ENCODE measurements at places on chromosomes 3 and 15.

GRCh38 chr3:32705232-32705631 lies 20.2 kb downstream of the CNOT10 start:
- DNase-seq = no peak

- DNase-seq = no peak
Measured at GRCh38 chr3:87136066-87136596, 91.0 kb upstream of the CHMP2B start.

- DNase-seq = no peak
Measured at GRCh38 chr3:59839810-59840515, 790.1 kb upstream of the CFAP20DC start.

DNA sequence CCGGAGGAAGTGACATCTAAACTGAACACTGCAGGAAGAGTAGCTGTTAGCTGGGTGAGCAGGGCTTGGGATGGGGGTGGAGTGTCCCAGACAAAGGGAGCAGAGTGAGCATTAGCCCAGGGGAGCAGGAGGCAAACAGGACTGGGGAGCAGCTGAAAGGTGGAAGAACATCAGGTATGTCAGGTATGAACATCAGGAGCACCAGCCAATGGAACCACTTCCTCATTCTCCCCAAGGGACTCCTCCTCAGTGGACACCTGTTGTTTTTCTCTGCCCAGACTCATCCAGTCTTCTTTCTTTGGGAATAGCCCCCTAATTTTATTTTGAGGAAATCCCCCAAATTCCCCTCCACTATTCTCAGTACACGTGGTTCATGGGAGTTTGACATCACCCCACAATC lies 107.7 kb upstream of the RAD18 start:
- DNase-seq = no peak

DNA sequence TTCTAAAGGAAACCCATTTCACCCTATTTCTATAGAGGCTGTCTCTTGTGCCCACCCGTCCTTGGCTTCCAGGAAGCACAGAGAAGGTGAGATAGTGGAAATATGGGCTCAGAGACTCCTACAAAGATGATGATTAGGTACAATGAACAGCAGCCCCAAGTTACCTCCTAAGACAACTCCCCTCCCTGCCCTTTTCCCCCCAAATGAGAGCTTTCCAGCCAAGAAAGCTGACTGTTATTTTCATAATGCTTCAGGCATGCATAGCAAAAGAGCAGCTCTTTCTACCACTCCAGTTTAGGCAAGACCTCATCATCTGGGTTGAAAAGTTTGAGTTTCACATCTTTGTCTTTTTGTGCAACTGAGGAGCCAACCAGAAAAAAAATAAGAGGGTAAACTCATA lies 248.8 kb upstream of the ADAMTS9 start:
- no peak for DNase-seq

DNA sequence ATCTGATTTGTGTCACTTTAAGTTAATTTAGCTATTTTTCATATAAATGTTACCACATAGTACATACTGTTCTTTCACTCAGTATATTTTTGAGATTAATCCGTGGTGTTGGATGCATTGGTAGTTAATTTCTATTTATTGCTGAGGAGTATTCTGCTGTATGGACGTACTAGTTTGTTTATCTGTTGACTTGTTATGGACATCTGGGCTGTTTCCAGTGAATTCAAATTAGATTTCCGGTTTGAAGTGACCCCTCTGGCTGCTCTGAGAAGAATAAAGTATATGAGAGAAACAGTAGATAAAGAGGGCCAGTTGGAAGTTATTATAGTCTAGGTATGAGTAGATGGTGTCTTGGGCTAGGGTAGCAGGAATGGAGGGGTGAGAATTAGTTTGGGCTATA lies 15.6 kb downstream of the KAT2B start:
- no peak for DNase-seq

DNA sequence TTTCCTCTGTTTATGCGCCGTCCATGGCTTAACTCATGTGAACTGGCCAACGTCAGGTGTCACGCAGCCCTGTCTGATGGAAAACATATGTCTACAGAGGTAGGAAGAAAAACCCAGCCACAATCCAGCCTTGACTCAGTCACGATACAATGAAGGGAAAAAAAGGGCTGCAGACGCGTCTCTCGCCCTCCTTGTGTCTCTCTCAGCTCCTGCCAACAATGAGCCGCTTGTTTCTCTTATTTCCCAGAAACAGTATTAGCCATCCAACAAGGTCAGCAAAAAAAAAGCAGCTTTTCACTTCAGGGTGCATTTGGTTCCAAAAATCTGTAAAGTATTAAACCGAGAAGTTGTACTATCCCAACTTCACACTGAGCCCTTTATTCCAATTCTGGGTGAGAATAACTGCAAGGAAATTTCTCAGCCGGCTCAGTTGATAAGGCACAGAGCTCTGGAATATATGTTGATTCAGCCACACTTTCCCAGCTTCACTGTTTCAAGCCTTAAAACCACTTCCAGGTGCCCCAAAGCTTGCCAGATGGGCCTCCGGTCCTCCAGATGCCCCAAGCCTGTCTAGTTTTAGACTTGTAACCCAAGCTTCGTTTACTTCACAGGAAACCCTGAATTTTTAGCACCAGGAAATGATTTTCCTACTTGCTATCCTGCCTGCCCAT lies 79.4 kb downstream of the TM4SF4 start:
- no peak for DNase-seq

DNA sequence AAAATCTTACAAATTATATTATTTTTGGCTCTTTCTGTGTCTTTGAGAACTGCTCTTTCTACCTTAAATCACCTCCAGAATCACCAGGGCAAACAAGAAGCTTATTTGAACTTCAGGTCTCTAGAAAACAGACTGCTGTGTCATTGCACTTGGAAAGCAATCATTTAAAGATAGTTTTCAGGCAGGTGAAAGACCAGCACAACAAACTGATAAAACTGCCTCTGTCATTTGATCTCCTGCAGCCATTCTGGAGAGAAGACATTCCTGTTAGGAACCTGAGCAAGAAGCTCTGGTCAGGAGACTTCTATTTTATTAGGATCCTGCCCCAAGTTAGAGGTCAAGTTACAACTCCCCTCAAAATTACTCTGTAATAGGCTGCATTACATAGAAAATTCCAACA lies 50.7 kb upstream of the AP4E1 start:
- DNase-seq = no peak

GRCh38 chr3:63479661-63480035 lies 172.8 kb upstream of the SNTN start:
- no peak for DNase-seq

DNA sequence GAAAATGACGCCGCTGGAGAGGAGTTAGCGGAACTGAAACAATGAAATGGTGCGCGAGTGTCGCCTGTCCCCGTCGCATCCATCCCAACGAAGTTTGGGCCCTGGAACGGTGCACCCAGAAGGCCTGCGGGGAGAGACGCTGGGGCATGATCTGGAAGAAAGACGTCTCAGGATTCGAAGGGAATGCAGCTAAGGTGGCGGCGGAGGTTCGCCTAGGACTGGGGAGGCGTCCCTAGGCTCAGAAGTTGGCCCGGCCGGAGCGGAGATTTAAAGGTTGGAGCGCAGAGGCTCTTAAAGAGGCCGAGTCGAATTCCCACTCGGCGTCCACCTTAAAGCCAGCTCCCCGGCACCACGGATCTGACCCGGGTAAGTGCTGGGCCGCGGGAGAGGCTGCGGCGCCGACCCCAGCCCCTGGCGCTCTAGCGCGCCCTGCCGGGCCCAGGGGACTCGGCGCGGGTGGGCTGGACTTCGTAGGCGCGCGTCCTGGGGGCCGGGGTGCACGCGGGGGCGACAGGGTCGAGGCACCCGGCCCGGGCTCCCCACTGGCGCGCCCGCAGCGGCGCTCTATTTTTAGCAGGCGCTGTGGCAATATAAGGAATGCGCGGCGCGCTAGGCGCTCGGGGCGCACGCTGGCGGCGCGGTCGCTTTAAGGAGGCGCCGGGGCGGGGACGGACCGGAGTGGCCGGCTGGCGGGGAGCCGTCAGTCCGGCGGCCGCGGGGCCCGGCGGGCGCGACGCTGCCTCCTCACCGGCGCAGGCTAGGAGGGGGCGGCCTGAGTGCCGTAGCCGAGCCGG lies at the start of gene MRAS:
Gene MRAS (plus strand): TSS at position 620 of the 794 bp plus-strand sequence. CDS start 24,305 bp downstream, outside the sequence.
- DNase-seq = peak; percentile 82

DNA sequence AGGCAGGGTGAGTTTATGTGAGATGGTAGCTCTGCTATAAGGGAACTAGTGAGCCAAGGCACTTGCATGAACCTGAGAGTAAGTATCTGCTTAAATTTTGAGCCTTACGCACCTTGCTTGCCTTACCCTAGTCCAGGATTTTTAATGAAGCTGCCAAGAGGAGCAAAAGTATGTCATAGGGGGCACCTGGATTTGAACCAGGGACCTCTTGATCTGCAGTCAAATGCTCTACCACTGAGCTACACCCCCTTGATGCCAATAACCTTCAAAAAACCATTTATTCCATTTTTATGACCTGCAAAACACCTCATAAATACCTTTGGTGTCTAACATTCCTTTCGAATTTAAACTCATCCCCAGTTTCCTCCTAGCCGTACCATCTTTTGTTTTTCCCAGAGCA lies 88.3 kb upstream of the ACP3 start:
- no peak for DNase-seq

DNA sequence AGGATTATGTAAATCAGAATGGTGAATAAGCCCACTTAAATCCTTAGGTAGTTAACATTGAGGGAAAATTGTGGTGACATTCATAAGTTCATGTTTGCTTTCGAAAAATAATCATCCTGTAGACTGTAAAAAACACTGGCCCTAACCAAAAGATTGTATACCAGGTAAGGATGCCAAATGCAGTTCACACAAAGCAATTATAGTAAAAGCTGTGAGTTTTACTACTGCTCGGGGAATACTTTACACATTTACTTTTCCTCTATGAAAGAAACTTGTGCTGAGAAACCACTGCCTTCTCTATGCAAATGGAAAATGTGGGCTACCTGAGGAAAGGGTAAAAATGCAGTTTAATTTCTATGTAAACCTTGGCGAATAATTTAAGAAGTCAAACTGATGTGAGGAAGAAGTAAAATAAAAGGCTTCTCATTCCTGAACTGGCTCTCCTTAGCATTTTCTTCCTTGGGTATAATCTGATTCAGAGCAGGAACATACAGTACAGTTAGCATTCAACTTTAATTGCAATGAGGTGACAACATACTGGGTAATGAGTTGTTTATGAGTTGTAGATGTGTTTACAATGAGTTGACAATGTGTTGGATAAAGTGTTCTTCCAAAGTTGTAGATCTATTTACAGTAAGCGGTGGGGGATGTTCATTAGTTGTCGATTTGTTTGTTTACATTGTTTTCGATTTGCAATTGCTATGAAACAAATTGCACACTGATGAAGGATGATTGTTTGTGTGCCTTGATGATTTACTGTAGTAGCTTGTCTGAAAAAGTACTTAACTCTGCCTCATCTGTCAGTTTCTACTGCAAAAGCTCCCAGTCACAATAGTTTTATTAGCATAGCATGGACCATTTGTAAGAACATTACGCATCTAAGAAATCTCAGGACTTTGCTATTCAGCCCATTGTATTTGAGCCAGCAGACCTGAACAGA lies 453.0 kb upstream of the DPH6 start:
- no peak for DNase-seq

GRCh38 chr3:49552087-49552486 lies 2.2 kb upstream of the BSN start:
- no peak for DNase-seq

DNA sequence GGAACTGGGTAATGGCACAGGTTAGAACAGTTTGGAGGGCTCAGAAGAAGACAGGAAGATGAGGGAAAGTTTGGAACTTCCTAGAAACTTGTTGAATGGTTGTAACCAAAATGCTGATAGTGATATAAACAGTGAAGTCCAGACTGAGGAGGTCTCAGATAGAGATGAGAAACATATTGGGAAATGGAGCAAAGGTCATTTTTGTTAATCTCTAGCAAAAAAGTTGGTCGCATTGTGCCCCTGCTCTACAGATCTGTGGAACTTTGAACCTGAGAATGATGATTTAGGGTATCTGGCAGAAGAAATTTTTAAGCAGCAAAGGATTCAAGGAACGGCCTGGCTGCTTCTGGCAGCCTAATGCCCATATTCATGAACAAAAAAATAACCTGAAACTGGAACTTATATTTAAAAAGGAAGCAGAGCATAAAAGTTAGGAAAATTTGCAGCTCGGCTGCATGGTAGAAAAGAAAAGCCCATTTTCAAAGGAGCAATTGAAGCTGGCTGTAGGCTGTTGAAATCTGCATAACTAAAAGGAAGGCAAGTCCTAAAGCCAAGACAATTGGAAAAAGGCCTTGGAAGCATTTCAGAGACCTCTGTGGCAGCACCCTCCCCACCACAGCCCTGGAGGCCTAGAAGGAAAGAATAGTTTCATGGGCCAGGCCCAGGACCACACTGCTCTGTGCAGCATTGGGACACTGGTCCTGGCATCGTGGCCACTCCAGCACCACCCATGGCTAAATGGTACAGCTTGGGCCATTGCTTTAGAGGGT lies 182.6 kb upstream of the CD96 start:
- no peak for DNase-seq

DNA sequence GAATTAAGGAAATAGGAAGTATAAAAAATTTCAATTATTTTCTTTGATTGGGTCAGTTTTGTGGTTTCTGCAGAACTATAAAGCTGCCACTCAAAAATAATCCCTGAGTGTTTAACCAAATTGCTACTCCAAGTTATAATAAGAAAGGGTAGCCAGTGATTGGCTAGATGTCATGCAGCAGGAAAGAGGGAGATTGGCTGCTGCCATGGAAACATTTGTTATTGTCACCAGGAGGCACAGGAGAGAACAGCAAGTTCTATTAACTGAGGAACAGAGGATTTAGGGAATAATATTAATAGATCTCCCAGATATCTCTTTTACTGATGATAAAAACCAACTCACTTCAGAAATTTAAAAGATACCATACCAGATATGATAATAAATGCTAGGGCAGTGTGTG lies 42.6 kb downstream of the CLDN1 start:
- DNase-seq = no peak

- DNase-seq = no peak
Measured at GRCh38 chr3:104397713-104398112, 969.0 kb upstream of the ALCAM start.

GRCh38 chr3:1139071-1139470 lies 46.2 kb downstream of the CNTN6 start:
- DNase-seq = no peak

DNA sequence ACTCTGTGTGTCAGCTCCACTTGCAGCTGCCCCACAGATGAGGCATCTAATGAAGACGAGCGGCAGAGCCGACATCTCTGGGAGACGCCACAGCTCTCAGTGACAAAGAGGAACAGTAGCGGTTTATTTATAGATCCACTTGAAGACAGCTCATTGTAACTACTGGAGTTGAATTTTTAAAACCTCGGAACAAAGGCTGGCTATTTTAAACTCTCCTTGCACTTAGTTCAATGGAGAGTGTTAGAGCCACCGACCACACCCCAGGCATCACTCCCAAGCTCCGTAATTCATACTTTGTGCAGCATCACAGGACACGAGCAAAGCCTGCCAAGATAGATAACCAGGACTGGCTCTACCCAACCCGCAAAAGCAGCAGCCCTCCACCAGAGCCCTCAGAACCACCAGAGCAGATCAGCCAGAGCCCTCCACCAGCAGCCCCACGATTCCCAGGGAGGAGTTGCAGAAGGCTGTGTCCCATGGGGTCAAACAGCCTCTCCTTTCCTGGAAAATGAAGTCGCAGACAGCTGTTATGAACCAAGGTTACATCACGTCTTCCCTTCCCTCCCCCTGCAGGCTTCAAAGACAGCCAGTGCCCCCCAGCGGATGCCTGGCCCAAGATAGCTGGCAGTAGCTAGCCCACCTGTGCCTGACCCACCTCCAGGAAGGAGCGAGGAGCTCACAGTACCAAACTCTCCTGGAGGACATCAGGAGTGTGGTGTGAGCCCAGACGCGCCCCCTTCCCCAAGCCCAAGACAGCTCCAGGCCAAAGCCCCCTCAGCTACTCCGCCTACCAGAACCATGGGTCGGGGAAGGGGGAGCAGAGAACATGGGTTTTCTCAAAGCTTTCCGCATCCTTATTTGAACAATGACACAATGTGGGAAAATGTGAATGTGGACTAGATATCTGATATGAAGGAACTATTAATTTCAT lies 45.7 kb downstream of the POC1A start:
- DNase-seq = no peak
